Stimulated activated CD4-positive, alpha-beta T cell treated with anti-CD3 and anti-CD28 coated beads, Interleukin-12 subunit alpha, Interleukin-12 subunit beta, amount 100 ng/mL, for 24 hours (primary cell): ENCODE measurements at places on chromosomes 1 and 21.

- no peak for DNase-seq
Measured at GRCh38 chr1:162578071-162578700, 16.7 kb downstream of the UAP1 start.

GRCh38 chr1:232328486-232329102 is 301.3 kb downstream of the SIPA1L2 start:
- no peak for DNase-seq

DNA sequence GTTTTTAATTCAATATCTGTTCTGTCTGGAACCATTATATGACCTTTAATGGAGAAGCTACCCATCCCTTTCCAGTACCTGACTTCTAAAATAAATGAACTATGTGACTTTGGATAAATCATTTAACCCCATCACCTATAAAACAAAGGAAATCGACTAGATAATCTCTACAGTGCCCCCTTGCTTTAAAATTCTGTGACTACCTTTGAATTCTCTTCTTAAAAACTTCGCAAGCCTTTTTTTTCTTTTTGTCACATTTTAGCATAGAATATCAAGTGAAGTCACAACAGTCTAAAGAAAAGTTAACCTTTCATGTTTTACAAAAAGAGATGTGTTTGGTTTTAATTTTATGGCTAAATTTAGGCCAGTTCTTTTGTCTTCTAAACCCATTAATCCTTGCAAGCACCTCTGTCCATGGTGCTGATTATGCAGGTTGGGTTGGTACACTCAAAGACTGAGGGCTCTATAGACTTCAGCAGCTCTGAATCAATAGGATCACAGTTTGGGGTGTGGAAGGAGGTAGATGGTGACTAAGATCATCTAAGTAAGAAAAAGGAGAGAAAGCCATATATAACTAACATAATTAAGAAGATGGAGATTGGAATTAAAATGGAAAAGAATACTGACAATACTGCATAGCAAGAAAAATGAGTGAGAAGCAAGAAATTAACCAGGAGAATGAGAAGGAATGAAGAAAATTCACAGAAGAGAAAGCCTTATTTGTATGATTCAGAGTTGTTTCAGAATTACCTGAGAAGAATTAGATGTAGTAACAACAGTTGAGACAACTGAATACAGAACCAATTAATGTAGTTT is 59.2 kb downstream of the TBX15 start:
- DNase-seq = no peak

GRCh38 chr1:25486602-25487001 is 55.9 kb downstream of the MACO1 start:
- DNase-seq = no peak
